ENCODE measurements at places on chromosomes 3 and 15.
A peak's percentile ranks its signal among the peaks of the same experiment; 100 is the strongest.

DNA sequence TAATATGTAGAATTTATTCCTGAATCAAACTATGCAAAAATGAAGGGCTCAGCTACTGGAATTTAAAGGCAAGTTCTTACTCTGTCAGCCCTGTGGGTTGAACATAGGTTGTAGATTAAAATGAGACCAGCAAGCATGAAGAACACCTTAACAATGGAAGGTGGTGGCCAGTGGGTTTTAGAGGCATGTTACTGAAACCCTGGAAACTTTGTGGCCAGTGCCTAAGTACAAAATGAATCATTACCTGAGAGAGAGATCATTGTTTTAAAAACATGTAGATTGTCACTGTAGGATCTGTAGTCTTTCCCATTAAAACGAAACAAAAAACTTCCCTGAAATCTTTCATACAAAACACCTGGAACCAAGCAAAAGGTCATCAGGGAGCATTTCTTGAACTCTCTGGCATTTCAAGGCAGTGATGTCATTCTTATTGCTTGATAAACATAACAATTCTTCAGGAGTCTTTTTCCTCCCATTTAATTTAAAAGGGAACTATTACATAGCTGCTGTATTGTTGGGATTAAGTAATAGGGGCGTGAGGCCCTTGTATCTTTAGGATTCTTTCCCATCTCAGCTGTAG, 51.8 kb downstream of the TMEM108 start:
- DNase-seq = no peak

- DNase-seq = no peak
Observed at GRCh38 chr3:8470801-8471200, 30.8 kb upstream of the LMCD1 start.

GRCh38 chr3:178492491-178492890, 43.7 kb upstream of the KCNMB2 start:
- no peak for DNase-seq

- DNase-seq = no peak
Observed at GRCh38 chr3:106482451-106482850, 613.6 kb upstream of the CBLB start.

GRCh38 chr15:99421172-99421656, 144.6 kb upstream of the MEF2A start:
- no peak for DNase-seq

DNA sequence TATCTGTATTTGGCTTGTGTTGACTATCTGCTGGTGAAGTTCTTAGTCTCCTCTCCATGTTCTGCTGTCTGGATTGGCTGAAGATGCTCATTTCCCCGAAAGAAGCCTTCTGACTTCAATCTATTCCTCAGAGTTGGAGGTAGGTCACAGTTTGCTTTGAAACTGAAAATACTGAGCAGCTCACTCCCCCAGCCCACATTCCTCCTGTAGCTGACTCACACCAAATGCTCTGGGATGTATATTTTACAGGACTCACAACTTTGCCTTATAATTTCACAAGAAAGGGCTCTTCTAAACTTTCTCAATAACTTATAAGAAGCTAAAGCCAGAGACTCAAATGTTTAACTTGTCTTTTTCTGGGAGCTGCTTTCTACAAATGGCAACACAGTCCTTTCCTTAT, 36.3 kb upstream of the SNX4 start:
- no peak for DNase-seq

DNA sequence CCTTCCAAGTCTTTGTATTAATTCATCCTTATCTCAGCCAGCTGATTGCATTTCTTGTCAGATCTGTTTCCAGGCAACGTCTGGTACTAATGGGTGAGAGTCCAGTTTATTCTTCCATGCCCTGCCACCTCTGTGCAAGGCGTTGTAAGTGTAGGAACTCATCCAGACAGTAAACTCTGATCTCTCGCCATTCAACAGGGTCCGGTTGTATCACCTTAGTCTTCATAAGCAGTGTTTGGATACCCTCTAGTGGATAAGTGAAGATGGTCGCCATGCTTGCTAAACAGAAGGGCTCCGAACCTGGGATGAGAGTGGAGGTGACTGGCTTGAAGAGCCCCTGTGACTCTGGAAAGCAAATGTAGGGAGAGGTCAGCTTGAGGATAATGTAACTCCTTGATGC, 51.6 kb upstream of the CMTM7 start:
- DNase-seq = peak; percentile 21

- no peak for DNase-seq
Observed at GRCh38 chr15:52730173-52730572, 51.0 kb upstream of the ATOSA start.

- no peak for DNase-seq
Observed at GRCh38 chr3:28682121-28682520, 333.5 kb upstream of the AZI2 start.

DNA sequence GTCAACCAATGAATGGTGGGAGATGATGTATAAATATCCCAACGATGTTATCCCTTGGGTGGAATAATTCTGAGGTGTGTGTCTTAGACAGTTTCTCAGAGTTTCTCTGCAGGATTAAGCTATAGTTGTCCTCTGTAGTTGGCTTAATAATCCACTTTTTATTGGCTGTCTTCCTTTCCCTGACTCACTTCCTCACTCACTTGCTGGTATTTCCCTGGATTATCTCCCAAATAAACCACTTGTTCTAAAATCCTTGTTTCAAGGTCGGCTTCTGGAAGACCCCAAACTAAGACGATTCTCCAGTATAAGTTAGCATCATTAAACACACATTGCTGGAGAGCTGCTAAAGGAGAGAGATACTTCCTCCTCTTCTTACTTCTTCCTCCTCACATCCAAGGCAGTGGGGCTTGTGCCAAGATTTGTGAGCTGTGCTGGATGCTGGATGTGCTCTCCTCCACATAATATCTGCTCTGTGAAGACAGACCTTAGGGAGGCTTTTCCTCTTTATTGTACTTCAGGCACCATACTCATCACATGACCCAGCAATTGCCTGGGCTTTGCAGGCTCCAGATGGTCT, 22.5 kb upstream of the ROPN1 start:
- no peak for DNase-seq

GRCh38 chr3:13581485-13582365, 32.8 kb downstream of the FBLN2 start:
- DNase-seq = no peak
